Activated CD8-positive, alpha-beta memory T cell treated with anti-CD3 and anti-CD28 coated beads for 1 hour (primary cell): ENCODE measurements at places on chromosomes 16 and 17.

DNA sequence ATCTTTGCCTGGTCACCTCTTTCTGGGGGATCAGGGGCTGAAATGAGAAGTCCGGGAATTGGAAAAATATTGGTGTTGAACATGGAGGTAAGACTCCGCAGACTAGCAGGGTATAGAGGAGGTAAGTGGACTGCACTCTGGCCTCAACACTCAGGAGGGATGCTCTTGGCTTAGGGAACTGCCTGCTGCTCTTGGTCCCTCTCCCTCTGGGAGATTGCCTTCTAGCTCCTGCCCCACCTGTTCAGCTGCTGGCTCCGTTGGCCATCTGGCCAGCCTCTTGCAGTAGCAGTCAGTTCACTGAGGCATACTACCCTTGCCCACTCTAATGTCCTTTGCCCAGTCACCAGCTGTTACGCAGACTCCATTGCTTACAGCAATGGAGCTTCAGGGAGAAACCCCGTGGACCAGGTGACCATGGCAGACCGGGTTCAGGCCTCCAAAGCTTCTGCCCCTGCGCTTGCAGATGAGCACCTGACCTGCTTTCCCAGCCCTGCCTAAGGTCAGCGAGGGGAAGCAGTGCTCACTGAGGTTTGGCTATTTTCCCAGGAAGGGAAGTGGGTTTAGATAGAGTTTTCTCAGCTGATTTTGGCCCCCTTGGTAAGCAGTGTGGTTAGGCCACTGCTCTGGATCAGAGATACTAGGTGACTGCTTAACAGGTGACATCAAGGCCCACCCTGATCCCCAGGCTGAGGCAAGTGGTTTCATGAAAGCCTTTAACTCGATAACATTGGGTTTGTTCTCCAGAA, 11.9 kb downstream of the CDK5RAP3 start:
- DNase-seq = no peak

DNA sequence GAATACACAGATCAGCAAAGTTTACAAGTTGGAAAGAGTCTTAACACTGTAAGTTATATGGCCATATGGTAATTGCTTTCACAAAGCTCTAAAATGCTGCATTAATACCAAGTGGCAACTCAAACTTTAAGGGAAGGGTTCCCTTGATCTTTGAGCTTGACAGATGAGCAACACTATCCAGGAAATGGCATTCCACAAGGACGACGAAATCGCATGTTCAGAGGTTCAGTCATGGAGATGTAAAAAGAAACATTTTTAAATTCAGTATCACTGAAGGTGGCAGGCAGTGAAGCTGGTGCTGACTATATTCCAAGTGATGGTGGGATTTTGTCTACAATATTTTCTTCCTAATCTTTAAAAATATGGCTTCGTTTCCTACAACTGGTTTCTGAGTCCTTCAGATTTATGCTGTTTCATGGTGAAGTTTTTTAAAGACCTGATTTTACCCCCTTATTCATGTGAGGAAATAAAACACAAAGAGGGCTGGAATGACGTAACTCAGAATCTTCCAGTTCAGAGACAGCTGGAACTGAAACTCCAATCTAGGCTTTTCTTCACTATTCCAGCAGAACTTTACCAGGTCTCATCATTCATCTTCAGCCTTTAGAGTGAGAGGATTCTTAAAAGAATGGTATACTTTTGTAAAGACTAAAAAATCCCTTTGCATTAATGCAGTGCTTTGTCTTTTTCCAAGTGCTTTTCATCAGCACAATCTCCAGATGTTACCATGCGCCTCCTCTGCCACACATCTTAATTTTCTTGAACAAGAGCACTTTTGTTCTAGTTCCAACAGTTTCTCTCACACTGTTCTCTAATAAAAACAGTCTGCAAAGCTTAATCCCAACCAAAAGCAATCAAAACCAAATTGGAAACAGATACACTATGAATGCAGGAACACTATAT, 20.2 kb downstream of the CHCT1 start:
- no peak for DNase-seq

DNA sequence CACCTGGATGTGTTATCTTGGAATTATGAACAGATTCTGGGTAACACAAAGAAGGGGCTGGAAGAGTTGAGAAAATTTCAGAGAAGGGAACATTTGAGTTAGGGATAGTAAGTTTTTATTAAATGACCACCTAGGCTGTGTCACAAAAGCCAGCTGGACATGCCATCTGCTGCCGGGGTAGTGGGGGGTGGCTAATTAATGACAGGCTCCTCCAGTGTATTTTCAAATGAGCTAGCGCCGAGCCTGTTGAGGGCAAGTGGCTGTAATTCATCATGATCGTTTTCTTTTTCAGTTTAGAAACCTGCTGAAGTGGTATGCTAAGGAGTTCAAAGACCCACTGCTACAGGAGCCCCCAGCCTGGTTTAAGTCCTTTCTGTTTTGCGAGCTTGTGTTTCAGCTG, 6.2 kb downstream of the TMEM97 start:
- DNase-seq = no peak

- DNase-seq = no peak
Measured at GRCh38 chr17:60744355-60744966, 66.8 kb downstream of the BCAS3 start.

- peak; percentile 37 for DNase-seq
Measured at GRCh38 chr17:77319211-77320043, 178.7 kb downstream of the SEC14L1 start.

DNA sequence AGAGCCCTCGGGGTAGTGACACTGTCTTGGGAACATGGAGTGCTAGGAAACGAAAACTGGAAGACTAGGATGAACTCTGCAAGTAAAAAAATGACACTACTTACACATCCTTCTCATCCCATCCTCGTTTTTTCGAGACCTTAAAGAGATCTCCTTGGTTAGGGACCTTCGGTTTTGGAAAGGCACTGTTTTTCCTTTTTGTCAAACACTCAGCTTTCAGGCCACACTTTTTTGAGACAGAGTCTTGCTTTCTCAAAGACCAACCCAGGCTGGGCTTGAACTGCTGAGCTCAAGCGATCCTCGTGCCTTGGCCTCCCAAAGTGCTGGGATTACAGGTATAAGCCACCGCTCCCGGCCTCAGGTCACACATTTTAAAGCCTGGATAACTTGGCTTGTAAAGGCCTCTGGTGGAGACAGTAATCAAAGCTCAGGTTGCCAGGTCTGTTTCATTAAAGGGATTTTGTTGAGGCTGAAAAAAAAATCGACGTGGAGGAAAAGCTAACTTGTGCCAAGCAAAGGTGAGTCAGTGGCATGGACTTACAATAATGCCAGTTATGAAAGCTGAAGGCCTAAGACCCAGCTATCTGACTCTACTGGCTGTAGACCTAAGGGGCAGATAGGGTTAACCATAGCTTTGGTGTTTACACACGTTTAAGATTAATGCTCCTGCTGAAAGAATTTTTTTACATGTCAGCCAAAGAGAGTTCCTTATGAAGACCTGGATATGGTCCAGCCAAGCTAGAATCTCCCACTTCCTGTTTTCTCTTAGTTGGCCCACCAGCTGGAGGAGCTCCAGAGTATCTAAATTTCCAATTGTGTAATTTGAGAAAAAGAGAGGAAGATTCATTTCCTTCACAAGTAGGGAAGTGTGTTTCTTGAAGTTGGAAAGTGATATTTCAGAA, 823 bp downstream of the NBR1 start:
- no peak for DNase-seq

- DNase-seq = no peak
Measured at GRCh38 chr17:47267354-47267828, 13.8 kb downstream of the ITGB3 start.

- DNase-seq = no peak
Measured at GRCh38 chr16:87284183-87284582, 33.0 kb downstream of the C16orf95 start.
